ENCODE measurements at places on chromosomes 1 and 21. TPM values are rescaled to one million over a fixed set of nuclear protein-coding genes. Genes with fewer than 3 reads are reported as not detected.
A peak's percentile ranks its signal among the peaks of the same experiment; 100 is the strongest.

Gene KISS1
- 0.18 TPM for polyA plus RNA-seq

Gene CLDN14
- polyA plus RNA-seq, result 0.07 TPM

Gene CYP4X1
- polyA plus RNA-seq, result 0.78 TPM

Gene MSH4
- 0.26 TPM for polyA plus RNA-seq

Gene AGBL4
- 0.05 TPM for polyA plus RNA-seq

DNA sequence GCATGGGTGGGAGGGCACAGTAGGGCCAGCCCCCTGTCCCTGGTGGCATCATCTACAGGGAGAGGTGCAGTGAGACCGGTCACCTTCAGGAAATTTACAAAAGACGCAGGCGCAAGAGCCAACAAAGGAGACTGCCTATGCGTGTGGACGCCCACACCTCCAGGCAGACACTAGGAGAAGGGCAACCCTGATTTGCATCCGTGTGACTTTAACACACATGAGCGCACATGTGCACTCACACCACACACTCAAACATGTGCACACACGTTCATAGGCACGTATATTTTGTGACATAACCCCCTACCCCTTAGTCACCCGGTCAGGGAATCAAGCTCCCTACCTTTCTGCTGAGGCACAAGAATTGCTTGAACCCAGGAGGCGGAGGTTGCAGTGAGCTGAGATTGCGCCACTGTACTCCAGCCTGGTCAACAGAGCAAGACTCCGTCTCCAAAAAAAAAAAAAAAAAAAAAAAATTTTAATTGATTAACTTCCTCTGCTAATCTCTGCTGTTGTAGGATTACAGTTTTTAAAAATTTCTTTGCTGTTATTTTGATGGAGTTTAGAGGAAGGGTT lies 84.7 kb upstream of the SLC25A33 start:
- no peak for DNase-seq
- peaks cover 35% of the 10 kb centered on the region for H3K4me1 ChIP-seq
- H3K27me3 ChIP-seq, result no peaks in the 10 kb centered on the region
- no peak overlapping the region for H3K27ac ChIP-seq

GRCh38 chr1:72704841-72705477 lies 422.6 kb upstream of the NEGR1 start:
- H3K4me1 ChIP-seq, result no peaks in the 10 kb centered on the region
- DNase-seq, result no peak
- no peaks in the 10 kb centered on the region for H3K27me3 ChIP-seq
- H3K27ac ChIP-seq, result no peak overlapping the region

- H3K36me3 ChIP-seq, result no peaks in the 10 kb centered on the region
- no peaks in the 10 kb centered on the region for H3K4me1 ChIP-seq
- no peaks in the 10 kb centered on the region for H3K27me3 ChIP-seq
- no peak for DNase-seq
Measured at GRCh38 chr1:105516068-105516467, 1540.4 kb upstream of the PRMT6 start.

GRCh38 chr1:3668585-3669300 lies 16.4 kb downstream of the TP73 start:
- H3K4me3 ChIP-seq, result peak overlapping the region; percentile 7
- no peaks in the 10 kb centered on the region for H3K36me3 ChIP-seq
- peak; percentile 80 for DNase-seq
- H3K4me1 ChIP-seq, result peaks cover 9% of the 10 kb centered on the region

DNA sequence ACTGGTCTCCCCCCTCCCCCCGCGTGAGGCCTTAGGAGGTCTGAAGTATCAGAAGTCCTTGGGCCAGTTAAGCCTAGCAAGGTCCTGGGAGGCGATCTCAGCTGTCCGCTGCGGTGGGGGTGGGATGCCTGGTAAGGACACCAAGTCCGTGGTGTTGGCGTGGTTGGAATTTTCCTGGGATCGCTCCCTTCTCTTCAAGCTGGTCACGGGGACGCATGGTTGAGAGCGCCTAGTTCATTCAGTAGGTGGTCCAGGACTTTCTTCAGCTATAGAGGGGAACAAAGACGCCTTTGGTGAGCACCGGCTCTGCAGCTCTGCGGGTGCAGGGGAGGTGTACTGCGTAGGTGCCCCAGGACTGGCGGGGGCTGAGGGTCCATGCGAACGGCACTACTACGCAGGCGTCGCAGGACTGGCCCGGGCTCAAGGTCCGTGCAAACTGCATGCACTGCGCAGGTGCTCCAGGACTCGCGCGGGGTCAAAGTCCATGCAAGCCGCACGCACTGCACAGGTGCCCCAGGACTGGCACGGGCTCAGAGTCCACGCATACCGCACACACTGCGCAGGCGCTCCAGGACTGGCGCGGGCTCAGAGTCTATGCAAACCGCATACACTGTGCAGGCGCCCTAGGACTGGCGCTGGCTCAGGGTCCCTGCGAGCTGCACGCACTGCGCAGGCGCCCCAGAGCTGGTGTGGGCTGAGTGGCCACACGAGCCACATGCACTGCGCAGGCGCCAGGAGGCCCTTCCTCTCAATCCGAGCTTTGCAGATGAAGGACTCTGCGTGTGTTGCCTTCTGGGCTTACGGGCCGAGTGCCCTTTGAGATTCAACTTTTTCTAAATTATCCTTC lies 36.6 kb upstream of the HMGN1 start:
- H3K27ac ChIP-seq, result peak overlapping the region; percentile 72
- peak overlapping the region; percentile 65 for H3K4me3 ChIP-seq
- peak; percentile 83 for DNase-seq
- H3K4me1 ChIP-seq, result peaks cover 27% of the 10 kb centered on the region
- H3K27me3 ChIP-seq, result no peaks in the 10 kb centered on the region

- DNase-seq, result peak; percentile 17
- no peaks in the 10 kb centered on the region for H3K4me1 ChIP-seq
- peaks cover 3% of the 10 kb centered on the region for H3K27me3 ChIP-seq
- H3K27ac ChIP-seq, result no peak overlapping the region
Measured at GRCh38 chr21:46151989-46152926, 3.1 kb downstream of the FTCD start.

- no peak overlapping the region for H3K27ac ChIP-seq
- H3K27me3 ChIP-seq, result no peaks in the 10 kb centered on the region
- DNase-seq, result no peak
- no peaks in the 10 kb centered on the region for H3K36me3 ChIP-seq
Measured at GRCh38 chr1:1051127-1051810, 22.8 kb downstream of the RNF223 start.

DNA sequence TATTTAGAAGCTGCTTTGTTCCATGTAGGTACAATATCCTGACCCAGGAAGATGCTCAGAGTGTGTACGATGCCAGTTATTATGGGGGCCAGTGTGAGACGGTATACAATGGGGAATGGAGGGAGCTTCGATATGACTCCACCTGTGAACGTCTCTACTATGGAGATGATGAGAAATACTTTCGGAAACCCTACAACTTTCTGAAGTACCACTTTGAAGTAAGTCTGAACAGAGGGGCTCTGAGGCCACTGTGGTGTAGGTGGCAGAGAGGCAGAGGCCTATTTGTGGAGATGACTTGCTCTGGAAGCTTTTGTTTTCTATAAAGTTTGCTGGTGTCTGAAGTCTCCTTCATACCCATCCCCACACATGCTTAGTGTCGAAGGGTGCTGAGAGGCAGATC lies 26.8 kb downstream of the C8A start:
- no peak for DNase-seq
- H3K4me1 ChIP-seq, result no peaks in the 10 kb centered on the region
- H3K36me3 ChIP-seq, result no peaks in the 10 kb centered on the region
- no peak overlapping the region for H3K4me3 ChIP-seq
- no peak overlapping the region for H3K27ac ChIP-seq

- no peaks in the 10 kb centered on the region for H3K4me1 ChIP-seq
- H3K27ac ChIP-seq, result no peak within 1 kb of the TSS
Measured at GRCh38 chr1:45623972-45624371, at the start of gene CCDC17. TSS of gene CCDC17 (minus strand) at chr1:45624054. CDS start at chr1:45623909, 145 bp downstream.

DNA sequence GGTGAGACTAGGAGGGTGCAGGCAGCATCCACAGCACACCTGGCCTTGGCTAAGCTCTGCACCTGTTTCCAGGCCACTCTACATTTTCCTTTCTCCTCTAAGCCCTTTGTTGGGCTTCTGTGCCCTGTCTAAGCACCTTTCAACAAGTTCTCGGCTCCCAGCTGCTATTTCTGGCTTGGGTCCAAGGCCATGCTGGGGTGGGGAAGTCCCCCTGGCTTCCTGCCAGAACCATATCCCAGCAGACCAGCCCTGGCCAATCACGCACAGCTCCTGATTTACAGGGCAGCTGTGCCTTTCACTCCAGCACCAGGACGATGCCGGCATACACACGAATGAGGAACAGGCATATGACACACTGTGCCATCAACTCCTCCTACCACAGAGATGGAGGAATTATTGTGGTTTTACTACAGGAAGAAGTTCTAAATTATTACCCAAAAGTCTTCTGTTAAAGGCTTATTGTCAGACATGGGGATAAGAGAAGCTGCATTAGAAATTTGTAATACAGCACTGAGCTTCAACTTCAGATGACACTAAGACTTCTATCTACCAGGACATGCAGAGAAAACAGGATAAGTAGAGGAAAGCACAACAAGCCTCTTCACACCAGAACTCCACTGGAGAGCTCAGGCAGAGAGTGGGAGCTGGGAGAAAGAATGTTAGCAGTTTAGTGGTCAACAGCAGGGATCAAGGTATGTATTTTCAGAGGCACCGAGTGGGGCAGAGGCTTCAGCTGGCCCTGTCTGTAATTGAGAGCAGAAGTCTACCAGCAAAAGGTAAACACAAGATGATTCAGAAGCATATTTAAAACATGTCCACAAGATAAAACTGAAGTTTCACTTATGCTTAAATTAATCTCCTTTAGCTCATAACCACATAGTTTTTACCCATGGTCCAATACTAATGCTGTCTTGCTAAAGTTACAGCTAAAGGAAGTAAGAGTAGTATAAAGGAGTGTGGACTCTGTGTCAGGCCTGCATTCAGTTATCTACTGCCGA lies 37.4 kb downstream of the TRIT1 start:
- H3K4me1 ChIP-seq, result peaks cover 18% of the 10 kb centered on the region
- no peaks in the 10 kb centered on the region for H3K27me3 ChIP-seq
- peaks cover 10% of the 10 kb centered on the region for H3K36me3 ChIP-seq
- H3K4me3 ChIP-seq, result no peak overlapping the region
- H3K27ac ChIP-seq, result peak overlapping the region; percentile 57

DNA sequence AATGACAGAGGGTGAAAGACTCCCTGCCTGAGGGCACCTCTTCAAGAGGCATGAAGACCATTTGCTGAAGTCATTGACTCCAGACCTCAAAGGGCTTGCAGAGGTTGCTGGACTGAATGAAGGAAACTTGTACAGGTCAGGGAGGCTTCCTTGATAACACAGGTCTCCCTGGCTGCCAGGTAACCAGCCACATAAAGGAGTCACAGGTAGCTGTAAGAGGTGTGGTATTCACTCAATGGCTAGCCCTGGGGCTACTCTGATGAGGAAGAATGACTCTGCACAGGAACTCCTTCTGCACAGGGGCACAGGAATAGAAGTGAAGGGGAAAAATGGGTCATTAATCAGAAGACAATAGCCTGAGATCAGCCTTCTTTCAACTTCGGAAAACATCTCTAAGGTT lies 187.5 kb downstream of the LMX1A start:
- H3K4me1 ChIP-seq, result no peaks in the 10 kb centered on the region
- H3K27ac ChIP-seq, result no peak overlapping the region
- DNase-seq, result no peak
- no peak overlapping the region for H3K4me3 ChIP-seq
- H3K27me3 ChIP-seq, result no peaks in the 10 kb centered on the region
- no peaks in the 10 kb centered on the region for H3K36me3 ChIP-seq

DNA sequence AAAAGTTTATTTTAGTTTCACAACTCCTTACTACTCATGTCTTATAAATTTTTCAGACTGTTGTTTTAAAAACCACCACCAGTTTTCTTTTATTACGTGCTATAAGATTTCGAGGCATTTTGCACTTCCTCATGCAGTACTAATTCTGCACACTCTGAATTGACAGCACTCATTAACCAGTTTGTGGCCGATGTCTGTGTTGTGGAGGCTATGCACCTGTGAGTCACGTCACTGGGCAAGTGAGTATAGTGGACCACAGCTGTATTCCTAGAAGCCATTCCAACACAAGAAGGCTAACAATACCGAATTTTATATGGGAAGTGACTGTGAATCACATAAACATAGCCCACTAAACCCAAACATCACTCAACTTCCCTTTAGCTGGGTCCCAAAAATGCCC lies 21.0 kb upstream of the SPATA6 start:
- no peak for DNase-seq
- no peaks in the 10 kb centered on the region for H3K27me3 ChIP-seq
- H3K36me3 ChIP-seq, result no peaks in the 10 kb centered on the region
- H3K4me1 ChIP-seq, result no peaks in the 10 kb centered on the region
- H3K4me3 ChIP-seq, result no peak overlapping the region

DNA sequence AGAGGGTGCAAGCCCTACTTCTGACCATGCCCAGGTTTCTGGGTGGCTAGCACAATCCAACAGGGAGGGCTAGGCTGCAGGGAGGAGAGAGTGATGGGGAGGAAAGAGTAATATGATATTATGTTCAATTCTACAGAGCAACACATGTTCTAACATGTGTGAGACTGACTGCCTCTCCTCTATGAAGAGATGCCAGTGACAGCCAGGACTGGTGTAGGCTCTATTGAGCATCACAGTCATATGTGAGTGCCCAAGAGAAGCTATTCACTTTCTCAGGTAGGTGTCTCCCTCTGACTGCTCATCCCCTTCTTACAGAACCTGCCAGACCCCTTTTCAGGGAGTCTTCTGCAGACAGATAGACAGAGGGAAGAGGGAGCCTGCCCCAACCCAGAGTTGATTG lies 446.1 kb downstream of the SIPA1L2 start:
- DNase-seq, result no peak
- H3K4me3 ChIP-seq, result no peak overlapping the region
- H3K27ac ChIP-seq, result no peak overlapping the region
- H3K36me3 ChIP-seq, result no peaks in the 10 kb centered on the region

GRCh38 chr1:95957748-95958147 lies 723.7 kb downstream of the RWDD3 start:
- H3K4me1 ChIP-seq, result no peaks in the 10 kb centered on the region
- H3K4me3 ChIP-seq, result no peak overlapping the region
- no peaks in the 10 kb centered on the region for H3K27me3 ChIP-seq
- DNase-seq, result no peak

GRCh38 chr1:82950606-82951200 lies 1048.2 kb downstream of the TTLL7 start:
- H3K27me3 ChIP-seq, result no peaks in the 10 kb centered on the region
- H3K36me3 ChIP-seq, result no peaks in the 10 kb centered on the region
- no peaks in the 10 kb centered on the region for H3K4me1 ChIP-seq
- no peak overlapping the region for H3K27ac ChIP-seq
- no peak for DNase-seq
- H3K4me3 ChIP-seq, result no peak overlapping the region

DNA sequence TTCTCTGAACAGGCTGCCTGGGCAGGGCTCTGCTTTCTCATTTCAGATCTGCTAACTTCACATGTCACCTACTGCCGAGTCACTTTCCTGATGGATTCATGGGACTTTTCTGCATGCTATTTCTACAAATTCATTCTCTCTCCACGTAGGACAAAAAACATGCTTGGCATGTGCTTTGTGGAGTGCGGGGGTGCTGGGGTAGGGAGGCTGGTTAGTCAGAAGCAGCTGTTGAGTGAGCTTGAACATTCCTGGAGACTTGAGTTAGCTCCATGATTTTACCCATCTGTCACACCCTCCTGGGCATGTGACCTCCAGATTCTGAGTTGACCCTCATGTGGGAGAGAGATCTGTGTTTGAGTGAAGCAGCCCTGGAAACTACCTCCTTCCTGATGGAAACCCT lies 71.4 kb downstream of the UCK2 start:
- H3K36me3 ChIP-seq, result peaks cover 22% of the 10 kb centered on the region
- peak overlapping the region; percentile 93 for H3K27ac ChIP-seq
- peaks cover 46% of the 10 kb centered on the region for H3K4me1 ChIP-seq
- DNase-seq, result peak; percentile 61
- no peak overlapping the region for H3K4me3 ChIP-seq
